NCI-H1694 (cell line): ENCODE measurements at places on chromosomes 5 and 9.

DNA sequence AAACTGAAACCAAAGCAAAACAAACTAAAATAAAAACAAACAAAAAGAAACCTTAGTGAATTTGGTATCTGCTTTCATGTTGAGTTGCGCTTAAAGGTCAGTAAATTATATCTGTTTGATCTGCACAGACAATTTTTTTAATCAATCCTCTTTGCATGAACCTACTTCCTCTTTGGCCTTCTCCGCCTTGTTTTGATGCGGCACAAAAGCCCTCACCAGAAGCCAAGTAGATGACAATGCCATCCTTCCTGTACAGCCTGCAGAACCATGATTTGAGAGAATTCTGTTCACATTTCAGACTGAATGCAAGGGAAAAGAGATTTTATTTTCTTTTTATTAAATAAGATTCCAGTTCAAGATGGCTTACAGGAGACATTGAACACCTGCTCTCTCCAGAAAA is 473.6 kb upstream of the FTMT start:
- DNase-seq = no peak

DNA sequence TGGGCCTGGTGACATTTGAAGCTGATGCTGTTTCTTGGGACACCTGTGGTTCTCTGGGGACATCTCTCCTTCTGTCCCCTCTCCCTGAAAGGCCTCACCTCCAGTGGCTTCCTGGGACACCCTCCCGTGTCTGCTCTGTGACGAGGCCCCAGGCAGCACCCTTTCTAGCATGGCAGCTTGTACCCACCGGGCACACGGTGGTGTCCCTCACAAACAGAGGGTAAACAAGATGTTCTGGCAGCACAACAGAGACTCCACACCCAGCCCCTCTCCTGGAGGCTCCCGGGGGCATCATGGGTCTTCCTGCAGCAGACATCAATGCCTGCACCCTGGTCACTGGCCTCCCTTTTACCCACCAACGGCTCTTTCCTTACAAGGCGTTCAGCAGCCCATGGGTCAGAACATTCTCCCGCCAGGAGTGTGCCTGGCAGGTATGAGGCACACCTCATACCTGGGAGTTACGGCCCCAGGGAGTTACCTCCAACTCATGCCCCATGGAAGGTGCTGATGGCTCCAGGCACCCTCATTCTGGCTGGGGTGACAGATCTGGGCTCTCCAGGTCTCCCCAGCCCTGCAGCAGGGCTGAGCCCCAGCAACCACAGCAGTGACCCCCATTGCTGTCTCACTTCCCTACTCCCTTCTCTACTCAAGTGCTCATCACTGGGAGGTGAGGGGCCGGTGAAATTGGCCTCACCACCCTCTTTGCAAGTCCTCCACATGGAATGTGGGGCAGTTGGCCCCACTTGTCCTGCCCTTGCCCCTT is 51.1 kb downstream of the BARX1 start:
- no peak for DNase-seq

DNA sequence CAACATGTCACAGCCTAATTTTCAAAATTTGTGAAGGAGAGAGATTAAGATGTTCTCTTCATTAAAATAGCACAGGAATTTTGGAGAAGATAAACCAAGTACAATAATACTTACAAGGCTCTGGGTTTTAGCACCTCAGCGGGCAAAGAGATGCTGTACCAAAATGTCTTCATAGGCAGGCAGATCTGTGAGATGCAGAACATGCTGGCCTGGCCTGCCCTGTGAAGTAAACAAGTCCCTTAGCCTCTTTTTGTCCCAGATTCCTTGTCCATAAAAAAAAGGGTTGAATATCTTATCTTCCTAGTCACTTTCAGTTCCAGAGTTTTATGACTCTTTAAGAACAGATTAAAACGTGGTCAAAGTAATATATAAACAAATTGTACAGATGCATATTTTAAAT is 53.0 kb upstream of the C6 start:
- DNase-seq = no peak

DNA sequence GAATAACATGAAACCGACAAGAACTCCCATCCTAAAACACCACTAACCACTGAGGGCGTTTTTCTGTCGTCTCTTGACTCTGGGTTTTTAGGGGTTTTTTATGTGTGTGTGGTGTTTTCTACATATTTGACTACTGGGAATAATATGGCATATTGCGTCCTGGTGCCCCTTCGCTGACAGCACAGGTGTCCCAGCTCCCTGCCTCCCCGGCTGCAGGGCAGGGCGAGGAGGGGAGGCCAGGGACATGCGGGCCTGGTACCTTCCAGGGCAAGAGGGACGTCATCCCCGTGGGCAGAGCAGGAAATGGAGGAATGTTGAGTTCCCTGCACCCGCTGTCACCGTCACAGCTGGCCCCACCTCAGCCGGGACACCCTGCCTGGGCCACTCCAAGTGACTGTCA is 34.8 kb downstream of the VAV2 start:
- no peak for DNase-seq

DNA sequence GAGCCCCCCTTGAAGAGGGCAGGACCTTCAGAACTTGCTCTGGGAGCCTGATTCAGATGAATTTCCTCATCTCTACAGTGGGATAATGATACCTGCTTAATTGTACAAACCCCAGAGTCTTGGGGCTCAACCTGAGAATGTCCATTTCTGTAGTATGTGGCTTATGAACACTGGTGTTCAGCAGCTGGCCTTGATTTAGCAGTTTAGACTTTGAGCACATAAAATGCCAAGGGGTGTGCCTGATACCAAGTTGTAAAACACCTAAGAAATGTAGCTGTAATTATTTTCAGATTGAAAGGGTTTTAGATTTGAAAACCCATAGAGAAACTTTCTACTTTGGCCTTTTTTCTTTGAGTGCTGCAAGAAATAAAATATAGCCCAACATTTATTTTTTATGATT is 44.9 kb downstream of the SFXN1 start:
- no peak for DNase-seq

GRCh38 chr9:2567922-2568321 is 53.7 kb upstream of the VLDLR start:
- DNase-seq = no peak

- DNase-seq = no peak
These were observed 69.8 kb upstream of the RNU6ATAC start for GRCh38 chr9:134234001-134234660.

DNA sequence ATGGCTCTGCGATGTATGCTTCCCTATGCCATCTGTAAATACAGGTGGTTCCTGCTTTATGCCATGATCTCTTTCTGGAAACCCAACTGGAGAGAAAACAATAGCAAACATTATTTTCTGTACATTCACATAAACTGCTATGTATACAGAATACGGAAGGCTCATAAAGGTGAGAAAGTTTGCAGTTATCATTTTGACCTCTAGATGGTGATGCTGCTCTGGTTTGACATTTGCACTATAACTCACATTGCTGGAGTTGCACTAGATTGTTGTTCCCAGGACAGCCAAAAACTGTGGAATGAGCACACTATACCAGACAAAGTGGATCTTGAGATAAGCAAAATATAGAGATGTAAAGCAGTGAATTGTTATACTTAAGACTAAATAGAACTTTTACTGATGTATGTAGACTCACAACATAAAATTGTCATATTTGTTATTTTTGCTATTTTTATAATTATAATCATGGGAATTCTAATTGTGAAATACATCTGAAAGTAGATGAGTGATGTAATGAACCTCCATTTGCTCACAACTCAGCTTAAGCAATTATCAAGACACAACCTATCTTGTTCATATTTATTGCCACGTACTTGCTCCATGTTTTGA is 246.5 kb downstream of the PTPRD start:
- DNase-seq = peak; percentile 69

DNA sequence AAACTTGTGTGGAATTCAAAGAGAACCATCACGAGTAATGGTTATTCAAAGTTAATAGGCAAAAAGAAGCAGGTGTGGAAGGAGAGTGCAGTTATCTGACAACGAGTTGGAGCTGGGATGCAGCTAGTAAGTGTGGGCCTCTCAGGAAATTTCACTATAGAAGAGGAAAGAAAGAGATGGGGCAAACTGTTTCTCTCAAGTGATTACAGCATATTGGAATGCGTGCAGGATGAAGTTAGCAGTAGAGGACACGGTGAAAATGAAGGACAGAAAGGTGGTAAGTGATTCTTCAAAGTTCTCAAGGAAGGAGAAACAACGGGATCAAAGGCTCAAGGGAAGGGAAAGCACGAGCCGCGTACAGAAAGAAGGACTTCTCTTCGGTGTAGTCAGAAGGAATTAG is 84.0 kb downstream of the ADAMTS12 start:
- DNase-seq = no peak

DNA sequence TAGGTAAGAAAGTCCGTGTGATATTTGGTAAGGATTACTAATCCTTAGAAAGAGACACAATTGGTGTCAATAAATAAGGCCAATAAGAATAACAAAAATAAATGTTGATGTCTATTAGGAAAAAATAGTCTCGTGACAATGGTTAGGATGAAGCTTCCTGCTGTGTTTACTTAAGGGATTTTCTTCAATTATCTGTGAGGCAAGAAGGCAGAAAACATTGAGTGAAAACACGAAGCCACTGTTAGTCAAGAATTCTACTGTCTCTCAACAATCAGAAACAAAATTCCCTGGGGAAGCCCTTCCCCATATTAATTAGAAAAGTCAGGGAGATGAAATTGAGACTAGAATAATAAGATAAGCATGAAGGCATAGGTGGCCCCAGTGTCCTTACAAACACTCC is 149.0 kb downstream of the SYK start:
- DNase-seq = no peak

- DNase-seq = no peak
These were observed 478.5 kb downstream of the RASEF start for GRCh38 chr9:82584349-82584863.

DNA sequence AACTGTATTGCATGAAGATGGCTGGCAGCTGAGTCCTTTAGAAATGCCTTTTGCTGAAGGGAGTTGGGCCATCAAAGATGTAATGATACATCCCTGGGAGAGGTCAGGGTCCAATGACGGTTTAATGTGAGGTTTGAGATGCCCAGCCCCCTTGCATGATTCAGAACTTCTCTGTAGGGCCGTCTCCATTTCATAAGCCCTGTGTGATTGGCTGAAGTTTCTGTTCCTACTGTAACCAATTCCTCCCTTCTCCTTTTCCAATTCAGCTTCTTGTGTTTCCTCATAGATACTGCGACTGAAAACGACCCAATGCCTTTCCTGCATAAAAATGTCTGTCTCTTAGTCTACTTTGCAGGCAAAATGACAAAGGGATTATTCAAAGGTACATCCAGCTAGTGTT is 47.9 kb upstream of the ST8SIA4 start:
- DNase-seq = no peak

DNA sequence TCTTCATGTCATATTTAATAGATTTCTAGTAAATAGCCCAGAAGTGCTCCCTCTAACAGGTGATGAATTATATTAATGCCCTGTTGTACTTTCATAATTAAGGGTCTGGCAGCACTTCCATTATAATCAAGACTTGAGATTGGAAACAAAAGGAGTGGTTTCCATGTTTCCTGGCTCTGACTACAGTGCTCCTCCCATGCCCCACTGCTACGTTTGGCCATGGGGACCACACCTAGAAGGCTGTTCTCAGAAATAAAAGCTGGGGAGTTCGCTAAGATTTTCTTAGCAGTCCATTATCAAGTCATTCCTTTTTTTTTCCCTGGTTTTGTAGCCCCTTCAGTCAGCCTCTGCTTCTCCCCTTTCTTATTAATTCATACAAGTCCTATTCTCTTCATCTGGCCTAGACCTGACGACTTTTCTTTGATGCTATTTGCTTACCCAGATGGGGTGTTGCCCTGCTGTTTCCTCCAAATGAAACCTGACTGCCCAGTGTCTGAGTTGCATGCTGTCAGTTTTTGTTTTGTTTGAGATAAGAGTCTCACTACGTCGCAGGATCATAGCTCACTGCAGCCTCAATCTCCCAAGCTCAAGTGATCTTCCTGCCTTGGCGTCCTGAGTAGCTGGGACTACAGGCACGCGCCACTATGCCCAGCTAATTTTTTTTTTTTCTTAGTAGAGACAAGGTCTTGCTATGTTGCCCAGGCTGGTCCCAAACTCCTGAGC is 312.1 kb upstream of the EFNA5 start:
- no peak for DNase-seq

DNA sequence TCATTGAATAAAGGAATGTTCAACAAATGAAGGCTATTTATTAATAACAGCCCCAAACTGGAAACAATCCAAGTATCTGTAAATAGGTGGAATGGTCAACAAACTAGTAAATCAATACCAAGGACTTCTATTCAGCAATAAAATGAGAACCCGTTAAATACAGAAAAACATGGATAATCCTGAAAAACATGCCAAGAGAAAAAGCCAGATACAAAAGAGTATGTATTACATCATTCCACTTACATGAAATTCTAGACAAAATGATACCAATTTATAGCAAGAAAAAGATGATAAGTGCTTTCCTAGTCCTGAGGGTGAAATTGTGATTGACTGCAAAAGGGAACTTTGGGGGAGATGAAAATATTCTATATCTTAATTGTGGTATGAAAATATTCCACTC is 3.1 kb downstream of the PJA2 start:
- DNase-seq = no peak

DNA sequence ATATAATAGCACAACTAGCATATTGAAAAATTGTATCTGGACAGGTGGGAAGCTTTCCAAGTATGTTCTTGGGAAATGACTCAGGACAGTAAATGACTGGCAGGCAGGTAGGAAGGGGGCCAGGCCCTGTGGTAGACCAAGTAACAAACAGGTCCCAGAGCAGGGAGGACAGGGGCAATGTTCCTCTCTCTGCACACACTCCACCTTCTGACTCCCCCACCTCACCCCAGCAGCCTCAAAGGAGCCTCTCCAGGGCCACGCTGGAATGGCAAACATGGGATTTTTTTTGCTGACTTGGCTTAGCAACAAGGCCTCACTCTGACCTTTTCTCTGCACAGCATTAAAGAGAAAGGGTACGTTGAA is 31.1 kb upstream of the IQGAP2 start:
- no peak for DNase-seq

GRCh38 chr5:144582066-144582465 is 411.4 kb downstream of the KCTD16 start:
- no peak for DNase-seq

DNA sequence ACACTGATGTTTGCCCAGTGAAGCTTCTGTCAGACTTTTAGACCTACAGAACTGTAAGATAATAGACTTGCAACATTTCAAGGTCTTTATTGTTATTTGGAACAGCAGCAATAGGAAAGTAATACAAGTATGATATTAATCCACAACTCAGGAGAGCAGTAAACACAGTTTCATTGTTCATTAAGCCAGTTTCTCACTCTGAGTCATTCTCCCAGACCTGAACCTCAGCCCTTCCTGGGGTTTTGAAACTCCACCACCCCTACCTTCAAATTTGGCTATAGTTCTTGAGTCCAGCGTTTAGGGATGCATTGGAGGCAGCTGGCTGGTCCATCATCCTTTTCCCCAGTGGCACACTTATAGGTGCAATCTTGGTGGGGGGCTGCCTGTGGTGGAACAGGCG is 203.2 kb downstream of the RAB3C start:
- DNase-seq = no peak

- DNase-seq = no peak
These were observed 59.7 kb downstream of the GNA14 start for GRCh38 chr9:77588271-77588937.

GRCh38 chr5:118249386-118249785 is 739.0 kb downstream of the DTWD2 start:
- DNase-seq = no peak

GRCh38 chr5:18142831-18143230 is 508.6 kb downstream of the TAF11L14 start:
- no peak for DNase-seq

GRCh38 chr9:74721696-74722660 is 165.7 kb downstream of the TRPM6 start:
- DNase-seq = no peak

GRCh38 chr9:126159430-126160060 is 167.1 kb upstream of the MVB12B start:
- DNase-seq = no peak
